ENCODE measurements at places on chromosomes 5 and 9. TPM values are rescaled to one million over a fixed set of nuclear protein-coding genes. Genes with fewer than 3 reads are reported as not detected.

DNA sequence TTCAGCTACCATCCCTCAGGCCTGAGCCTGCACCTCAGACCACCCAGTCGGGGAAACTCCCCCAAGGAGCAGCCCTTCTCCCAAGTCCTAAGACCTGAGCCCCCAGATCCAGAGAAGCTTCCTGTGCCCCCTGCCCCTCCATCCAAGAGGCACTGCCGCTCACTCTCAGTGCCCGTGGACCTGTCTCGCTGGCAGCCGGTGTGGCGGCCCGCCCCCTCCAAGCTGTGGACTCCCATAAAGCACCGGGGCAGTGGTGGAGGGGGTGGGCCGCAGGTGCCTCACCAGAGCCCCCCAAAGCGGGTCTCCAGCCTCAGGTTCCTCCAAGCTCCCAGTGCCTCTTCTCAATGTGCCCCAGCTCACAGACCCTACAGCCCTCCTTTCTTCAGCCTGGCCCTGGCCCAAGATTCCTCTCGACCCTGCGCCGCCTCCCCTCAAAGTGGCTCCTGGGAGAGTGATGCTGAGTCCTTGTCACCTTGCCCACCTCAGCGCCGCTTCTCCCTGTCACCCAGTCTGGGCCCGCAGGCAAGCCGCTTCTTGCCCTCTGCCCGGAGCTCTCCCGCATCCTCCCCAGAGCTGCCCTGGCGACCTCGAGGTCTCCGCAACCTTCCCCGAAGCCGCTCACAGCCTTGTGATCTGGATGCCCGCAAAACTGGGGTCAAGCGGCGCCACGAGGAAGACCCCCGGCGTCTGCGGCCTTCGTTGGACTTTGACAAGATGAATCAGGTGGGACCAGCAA, 7.0 kb downstream of the FAM53C start:
- H3K27me3 ChIP-seq, result no peaks in the 10 kb centered on the region
- H3K4me1 ChIP-seq, result no peaks in the 10 kb centered on the region
- H3K27ac ChIP-seq, result no peak overlapping the region
- no peak for DNase-seq
- H3K36me3 ChIP-seq, result peaks cover 31% of the 10 kb centered on the region
- H3K4me3 ChIP-seq, result no peak overlapping the region

OR2S2 gene
- total RNA-seq, result not detected

DNA sequence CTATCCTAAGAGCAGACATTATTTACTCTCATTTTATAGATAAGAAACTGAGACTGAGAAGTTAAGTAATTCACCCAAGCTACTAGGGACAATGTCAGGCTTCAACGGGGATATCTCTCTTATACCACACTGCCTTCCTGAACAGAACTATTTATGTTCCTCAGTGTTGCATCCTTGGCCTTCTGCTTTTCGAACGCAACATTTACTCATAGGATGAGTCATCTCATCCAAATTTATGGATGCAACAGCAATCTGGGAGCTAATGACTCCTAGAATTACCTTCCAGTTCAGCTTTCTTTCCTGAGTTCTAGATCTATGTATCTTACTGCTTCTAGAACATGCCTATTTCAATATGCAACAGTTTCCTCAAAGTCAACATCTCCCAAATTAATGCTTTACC, 103.6 kb upstream of the PAM start:
- H3K4me1 ChIP-seq, result peaks cover 7% of the 10 kb centered on the region
- H3K4me3 ChIP-seq, result no peak overlapping the region
- peak; percentile 16 for DNase-seq
- no peak overlapping the region for H3K27ac ChIP-seq
- no peaks in the 10 kb centered on the region for H3K36me3 ChIP-seq

- DNase-seq, result no peak
- no peak overlapping the region for H3K27ac ChIP-seq
- H3K4me3 ChIP-seq, result no peak overlapping the region
- no peaks in the 10 kb centered on the region for H3K27me3 ChIP-seq
- H3K36me3 ChIP-seq, result no peaks in the 10 kb centered on the region
These were observed 203.2 kb downstream of the CD180 start for GRCh38 chr5:66993448-66993847.

DNA sequence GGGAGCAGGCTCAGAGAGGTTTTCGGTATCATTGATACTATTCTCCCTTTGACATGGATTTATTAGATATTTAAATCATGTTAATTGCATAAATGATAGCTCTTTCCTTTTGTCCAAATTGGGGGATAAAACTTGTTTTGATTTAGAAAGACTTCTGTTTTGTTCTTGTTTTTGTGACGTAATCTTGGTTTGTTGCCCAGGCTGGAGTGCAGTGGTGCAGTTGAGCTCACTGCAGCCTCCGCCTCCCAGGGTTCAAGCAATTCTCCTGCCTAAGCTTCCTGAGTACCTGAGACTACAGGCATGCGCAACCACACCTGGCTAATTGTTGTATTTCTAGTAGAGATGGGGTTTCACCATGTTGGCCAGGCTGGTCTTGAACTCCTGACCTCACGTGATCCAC, 7.1 kb downstream of the MAT2B start:
- no peak overlapping the region for H3K27ac ChIP-seq
- H3K4me3 ChIP-seq, result no peak overlapping the region
- no peak for DNase-seq
- no peaks in the 10 kb centered on the region for H3K27me3 ChIP-seq
- peaks cover 13% of the 10 kb centered on the region for H3K4me1 ChIP-seq
- H3K36me3 ChIP-seq, result peaks cover 50% of the 10 kb centered on the region

GRCh38 chr5:107783551-107783950, 112.8 kb upstream of the EFNA5 start:
- no peaks in the 10 kb centered on the region for H3K36me3 ChIP-seq
- no peak overlapping the region for H3K4me3 ChIP-seq
- peak; percentile 61 for DNase-seq
- no peak overlapping the region for H3K27ac ChIP-seq
- H3K4me1 ChIP-seq, result no peaks in the 10 kb centered on the region
- H3K27me3 ChIP-seq, result no peaks in the 10 kb centered on the region
